ENCODE measurements at places on chromosomes 2 and 18.

DNA sequence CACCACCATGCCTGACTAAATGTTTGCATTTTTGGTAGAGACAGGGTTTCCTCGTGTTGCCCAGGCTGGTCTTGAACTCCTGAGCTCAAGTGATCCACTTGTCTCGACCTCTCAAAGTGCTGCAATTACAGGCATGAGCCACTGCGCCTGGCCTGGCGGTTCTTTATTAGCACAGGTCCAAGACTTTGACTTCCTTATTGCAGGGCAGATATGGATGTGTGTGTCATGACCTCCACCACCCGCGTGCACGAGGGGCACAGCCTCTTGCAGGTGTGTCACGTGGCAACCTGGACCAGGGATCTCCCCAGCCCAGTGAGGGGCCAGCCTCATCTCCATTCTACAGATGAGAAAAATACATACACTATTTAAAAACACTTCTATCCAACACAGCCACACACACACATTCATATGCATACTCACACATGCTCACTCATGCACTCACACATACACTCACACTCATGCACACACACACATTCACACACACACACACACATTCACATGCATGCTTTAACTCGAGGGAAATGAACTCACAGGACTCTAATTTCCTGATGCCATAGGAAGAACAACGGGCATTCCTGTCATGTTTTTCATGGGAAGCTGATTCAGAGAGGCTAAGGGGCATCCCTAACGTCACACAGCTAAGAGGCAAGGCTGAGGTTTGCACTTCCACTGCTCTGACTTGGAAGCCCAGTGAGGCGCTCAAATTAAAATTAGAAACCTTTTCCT, 38.8 kb downstream of the RRM2 start:
- no peak for DNase-seq

DNA sequence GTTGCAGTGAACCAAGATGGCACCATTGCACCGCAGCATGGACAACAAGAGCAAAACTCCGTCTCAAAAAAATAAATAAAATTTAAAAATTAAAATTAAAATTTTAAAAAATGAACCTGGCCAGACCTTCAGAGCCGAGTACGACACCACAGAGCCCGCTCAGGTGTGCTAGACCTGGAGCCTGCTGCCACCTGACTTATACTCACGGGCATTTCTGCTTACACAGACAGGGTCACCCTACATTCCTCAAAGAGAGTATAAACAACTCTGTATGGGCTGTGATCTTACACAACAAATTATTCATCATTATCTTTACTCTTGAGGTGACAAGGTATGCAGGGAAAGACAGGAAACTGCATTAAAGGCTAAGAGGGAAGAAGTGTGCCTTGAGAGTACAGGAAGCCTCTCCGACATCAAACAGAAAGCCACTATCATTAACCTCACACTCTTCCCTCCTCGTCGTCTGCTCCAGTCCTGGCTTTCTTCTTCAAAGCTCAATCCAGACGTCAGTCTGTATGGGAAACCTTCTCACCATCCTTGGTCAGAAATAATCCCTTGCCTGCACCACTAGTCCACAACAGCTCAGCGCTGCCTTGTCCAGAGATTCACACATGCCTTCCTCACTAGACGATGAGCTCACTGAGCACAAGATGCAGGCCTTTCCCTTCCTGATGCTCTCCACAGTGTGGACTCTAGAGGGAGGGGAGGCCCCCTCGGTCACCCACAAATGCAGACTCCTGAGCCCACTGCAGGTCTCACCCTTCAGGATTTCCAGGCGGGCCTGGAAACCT, 56.2 kb downstream of the UXS1 start:
- DNase-seq = no peak

- DNase-seq = no peak
Measured at GRCh38 chr2:13877571-13877970, 754.9 kb upstream of the LRATD1 start.

- no peak for DNase-seq
Measured at GRCh38 chr2:152974146-152974545, 255.7 kb downstream of the ARL6IP6 start.

GRCh38 chr2:172770887-172771286, 35.2 kb downstream of the RAPGEF4 start:
- no peak for DNase-seq

DNA sequence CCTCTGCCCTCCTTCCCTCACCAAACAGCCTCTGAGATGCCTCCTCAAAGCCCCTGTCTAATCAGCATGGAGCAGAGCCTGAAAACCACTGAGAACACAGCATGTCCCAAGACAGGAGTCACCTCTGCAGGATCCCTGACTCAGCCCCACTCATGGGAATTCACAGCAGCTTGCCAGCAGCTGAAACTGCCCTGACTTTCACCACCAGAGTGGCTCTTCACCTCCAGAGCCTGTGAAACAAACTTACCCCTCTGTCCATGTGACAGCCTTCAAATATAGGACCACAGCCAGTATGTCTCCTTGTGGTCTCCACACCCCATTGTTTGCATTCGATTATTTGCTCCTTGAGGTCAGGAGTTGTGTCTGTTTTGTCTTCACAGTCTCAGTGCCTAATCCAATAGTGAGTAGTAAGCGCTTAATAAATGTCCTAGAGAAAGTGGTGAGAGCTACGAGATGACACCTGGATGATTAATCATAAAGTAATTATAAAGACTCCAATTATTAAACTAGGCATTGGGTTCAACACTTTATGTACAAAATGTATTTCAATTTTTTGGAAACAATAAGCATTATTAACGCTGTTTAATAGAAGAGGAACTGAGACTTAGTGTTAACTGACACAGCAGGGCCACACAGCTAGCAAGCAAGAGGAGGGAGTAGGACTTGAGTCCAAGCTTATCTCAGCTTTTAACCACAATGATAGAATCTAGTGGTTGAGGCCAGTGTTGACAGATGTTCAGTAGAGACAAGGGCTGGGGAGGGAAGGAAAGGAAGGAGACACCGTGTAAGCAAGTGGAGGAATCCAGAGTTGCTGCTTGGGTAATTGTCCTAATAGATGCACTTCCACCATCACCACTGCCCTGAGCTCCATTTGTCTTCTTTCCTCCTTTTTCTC, 358.7 kb upstream of the TNP1 start:
- no peak for DNase-seq

DNA sequence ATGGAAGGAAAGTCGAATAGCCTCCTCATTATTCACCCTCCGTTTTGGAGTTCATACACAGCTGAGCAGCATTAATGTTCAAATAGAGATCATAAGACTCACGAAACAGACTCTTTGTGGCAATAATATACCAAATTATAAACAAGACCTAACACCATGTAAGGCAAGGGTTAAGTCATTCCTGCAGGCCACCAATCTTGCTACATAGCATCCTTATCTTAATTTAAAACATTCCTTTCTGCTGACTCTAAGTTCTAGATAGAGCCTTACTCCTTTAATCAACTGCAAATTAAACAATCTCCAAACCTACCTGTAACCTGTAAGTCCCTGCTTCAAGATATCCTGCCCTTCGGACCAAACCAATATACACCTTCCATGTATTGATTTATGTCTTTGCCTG, 178.0 kb downstream of the PDE11A start:
- DNase-seq = no peak

DNA sequence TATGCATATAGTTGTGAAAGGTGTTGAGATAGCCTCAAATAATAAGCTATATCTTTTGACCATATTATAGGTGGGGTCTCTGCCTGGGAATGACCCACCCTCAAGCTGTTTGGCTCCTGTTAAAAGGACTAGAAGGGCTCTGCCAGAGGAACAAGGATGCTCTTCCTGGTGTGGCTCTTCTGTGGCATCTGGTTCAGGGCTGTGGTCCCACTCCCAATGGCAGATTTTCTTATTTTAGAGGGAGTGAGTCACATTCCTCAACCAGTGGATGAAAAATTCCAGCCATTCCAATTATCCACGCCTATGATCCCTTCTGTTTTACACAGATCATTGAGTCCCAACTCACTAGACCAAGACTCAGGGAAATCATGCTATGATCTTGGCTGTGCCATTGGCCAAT, 119.9 kb downstream of the PARD3B start:
- DNase-seq = no peak

DNA sequence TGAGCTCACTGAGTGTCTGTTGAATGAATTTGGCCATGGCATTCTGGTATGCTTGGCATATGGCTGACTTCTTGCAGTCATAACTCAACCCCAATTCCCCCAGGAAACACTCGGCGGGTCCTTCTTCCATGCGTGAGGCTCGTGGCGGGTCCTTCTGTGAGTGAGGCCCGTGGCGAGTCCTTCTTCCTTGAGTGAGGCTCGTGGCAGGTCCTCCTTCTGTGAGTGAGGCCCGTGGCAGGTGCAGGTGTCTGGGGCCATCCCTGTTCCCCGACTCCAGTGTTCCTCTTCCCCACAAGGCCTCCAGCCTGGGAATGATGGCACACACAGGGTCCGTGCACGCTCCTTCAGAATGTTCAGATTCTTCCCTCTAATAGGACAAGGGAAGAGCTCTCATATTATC, 169.0 kb downstream of the EIPR1 start:
- DNase-seq = no peak

GRCh38 chr18:78611869-78612268, 367.7 kb upstream of the SALL3 start:
- no peak for DNase-seq

- no peak for DNase-seq
Measured at GRCh38 chr18:37624318-37624717, 58.7 kb upstream of the CELF4 start.

DNA sequence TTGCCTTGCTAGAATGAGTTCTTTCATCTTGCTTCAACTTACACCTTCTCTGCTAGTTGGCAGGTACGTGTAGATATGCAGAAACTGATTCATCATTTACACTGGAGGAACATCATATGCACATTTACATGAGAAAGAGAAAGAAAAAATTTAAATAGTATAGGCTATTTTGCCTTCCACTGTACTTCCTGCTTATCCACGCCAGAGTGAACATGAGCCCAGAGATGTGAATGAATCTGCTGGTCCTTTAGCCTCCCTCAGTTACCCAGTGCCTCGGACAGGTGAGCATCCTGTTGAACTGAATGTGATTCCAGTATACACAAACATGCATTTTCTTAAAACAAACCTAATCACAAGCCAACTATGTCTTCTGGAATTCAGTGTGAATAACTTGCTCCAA, 83.6 kb downstream of the SESTD1 start:
- DNase-seq = no peak

DNA sequence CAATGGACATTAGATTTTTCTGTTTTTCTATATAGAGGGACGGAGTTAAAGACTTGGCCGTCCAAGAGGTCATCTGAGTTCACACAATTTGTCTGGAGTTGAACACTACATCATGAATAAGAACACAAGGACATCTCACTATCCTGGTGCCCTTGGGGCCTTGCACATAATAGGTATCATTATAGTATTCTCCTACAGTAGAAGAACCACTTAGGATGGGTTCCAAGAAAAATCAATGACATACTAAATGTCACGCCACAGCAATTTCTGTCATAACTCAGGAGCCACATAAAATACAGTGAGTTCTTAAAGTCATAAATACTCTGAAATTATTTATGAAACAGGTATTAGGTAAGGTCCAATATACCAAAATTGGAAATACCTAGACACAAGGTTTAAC, 154.4 kb downstream of the NCKAP5 start:
- no peak for DNase-seq

DNA sequence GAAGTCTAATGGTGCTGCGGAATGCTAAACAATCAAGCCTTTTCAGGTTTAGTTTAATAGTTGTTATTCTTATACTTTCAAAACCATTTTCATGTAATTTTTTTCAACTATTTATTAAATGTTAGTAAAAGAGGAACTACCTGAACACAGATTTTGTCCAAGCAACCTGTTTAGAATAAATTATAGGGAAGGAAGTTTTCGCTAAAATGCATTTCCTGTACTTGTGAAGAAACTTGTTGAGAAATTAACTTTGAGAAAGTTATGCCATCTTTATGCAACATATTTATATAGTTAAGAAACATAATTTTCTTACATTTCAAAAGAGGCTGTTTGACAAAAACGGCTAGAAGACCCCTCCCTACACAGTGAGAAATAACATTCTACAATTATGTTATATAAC, 16.6 kb downstream of the MAP4K4 start:
- no peak for DNase-seq

DNA sequence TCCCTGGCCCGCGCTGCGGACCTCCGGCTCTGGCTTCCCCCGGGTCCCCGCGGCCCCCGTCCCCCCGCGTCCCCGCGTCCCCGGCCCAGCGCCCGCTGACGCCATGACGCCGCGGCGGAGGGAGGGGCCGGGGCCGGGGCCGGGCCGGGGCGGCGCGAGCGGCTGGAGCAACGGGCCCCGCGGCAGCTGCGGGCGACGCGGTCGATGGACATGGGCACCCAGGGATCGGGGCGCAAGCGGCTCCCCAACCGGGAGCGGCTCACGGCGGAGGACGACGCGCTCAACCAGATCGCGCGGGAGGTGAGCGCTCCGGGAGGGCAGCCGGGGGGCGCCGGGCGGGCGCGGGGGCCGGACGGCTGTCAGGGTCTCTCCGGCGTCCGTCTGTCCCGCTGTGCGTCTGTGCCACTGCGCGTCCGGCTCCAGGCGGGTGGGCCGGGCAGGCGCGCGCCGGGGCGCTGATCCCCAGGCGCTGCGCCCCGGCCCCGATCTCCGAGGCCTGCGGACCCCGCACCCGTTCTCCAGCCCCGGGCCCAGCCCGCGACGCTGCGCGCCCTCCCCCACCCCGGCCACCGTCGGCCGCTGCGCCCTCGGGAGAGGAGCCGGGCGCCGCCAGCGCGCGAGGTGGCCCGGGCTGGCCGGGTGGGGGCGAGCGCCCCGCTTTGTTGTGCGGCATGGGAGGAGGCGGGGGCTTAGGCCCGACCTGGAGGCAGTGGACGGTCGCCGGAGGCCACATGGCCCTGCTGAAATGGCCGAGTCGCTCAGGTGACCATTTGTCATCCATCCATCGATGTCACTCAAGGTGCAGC, at the start of gene LRRFIP1:
Gene LRRFIP1 (plus strand): TSS at position 147 of the 806 bp plus-strand sequence. CDS start 58 bp downstream, at position 205.
- peak; percentile 58 for DNase-seq

GRCh38 chr2:52775674-52776073, 991.9 kb upstream of the CHAC2 start:
- DNase-seq = no peak

DNA sequence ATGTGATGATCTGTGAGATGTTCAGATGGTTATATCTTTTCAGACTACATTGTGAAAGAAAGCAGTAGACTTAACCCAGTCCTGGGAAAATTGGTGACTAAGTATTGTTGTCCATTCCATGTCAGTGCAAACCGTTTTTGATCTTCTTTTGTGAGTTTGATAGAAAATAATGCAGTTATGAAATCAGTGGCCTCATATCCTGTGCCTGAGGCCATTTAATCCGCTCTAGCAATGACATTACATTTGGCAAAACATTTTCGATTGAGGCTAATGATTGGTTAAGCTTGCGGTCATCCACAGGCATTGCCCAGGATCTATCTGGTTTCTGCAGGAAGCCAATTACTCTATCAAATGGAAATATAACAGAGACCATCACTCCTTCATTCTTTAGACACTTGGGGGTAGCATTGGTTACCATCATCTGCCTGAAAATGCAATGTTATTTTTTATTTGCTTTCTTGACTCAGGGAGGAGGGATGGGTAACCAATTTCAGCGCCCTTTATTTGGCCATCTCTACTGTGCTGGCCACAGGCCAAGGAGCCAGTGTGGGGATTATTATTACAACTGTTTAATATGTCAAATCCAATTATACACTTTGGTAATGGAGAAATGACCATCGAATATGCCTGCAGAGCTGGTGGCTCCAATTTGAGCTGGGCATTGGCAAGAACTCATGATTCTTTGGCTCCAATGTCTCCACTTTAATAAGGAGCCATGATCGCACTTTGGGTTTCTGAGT, 33.6 kb downstream of the TRIB2 start:
- DNase-seq = no peak
